ENCODE measurements at places on chromosomes 5 and 9. TPM values are rescaled to one million over a fixed set of nuclear protein-coding genes. Genes with fewer than 3 reads are reported as not detected.

PPP1R26 gene
- total RNA-seq, result 10.5 TPM

CCDC171 gene
- 5.8 TPM for total RNA-seq

IFNA21 gene
- not detected for total RNA-seq

SLC6A19 gene
- not detected for total RNA-seq

TNC gene
- 611 TPM for total RNA-seq

RAB24 gene
- total RNA-seq, result 22.8 TPM

- DNase-seq, result peak; percentile 35
Observed at GRCh38 chr5:155878991-155879575, 447.9 kb upstream of the SGCD start.

DNA sequence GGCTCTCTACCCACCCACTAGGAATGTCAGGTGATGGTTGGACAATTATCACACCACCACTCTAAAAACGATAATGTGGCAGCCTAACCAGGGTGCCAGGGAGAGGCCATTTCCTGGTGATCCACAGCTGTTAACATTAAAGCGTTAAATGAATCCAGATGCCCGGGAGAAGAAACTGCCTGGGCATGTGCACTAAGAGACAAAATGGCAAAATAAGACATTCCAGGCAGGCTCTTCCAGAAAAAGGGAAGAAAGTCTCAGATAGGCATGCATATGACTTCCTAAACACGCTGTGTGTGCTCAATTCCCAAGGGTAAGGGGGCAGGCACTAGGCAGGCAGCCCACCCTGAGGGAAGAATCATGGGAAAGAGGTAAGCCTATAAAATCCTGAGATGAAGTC lies 4.6 kb upstream of the TXN start:
- DNase-seq, result no peak

- peak; percentile 95 for DNase-seq
Observed at GRCh38 chr9:122126331-122127261, 33.0 kb downstream of the NDUFA8 start.

GRCh38 chr5:33843579-33843978 lies 48.2 kb downstream of the ADAMTS12 start:
- DNase-seq, result peak; percentile 71

GRCh38 chr5:72238712-72239445 lies 81.2 kb downstream of the MRPS27 start:
- no peak for DNase-seq

- DNase-seq, result peak; percentile 79
Observed at GRCh38 chr9:105656131-105656921, 5.9 kb upstream of the TAL2 start.

GRCh38 chr5:33317271-33317670 lies 123.5 kb upstream of the TARS1 start:
- DNase-seq, result no peak

DNA sequence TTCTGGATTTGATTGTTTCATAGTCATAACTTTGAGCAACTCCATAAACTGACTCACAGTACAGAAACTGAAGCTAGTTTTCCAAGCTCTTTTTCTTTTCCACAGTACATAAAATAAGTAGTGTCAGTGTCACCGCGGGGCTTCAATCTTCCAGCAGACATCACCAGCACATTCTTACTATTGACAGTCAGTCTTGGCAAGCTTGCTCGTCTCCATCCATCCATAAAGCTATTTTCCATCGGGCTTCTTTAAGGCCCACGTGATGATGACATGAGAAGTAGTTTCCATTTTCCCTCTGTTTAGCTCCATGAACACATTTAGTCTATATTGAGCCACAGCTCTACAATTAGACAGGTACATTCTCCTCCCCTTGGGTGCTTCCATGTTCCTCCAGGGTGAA lies 443.4 kb downstream of the KDM4C start:
- no peak for DNase-seq

- no peak for DNase-seq
Observed at GRCh38 chr5:119629339-119629738, at the start of gene FAM170A. Gene FAM170A, plus strand, starts transcription at chr5:119629558. Its CDS starts 211 bp downstream, at chr5:119629769.

GRCh38 chr5:123776761-123777160 lies 264.8 kb downstream of the CSNK1G3 start:
- DNase-seq, result no peak

DNA sequence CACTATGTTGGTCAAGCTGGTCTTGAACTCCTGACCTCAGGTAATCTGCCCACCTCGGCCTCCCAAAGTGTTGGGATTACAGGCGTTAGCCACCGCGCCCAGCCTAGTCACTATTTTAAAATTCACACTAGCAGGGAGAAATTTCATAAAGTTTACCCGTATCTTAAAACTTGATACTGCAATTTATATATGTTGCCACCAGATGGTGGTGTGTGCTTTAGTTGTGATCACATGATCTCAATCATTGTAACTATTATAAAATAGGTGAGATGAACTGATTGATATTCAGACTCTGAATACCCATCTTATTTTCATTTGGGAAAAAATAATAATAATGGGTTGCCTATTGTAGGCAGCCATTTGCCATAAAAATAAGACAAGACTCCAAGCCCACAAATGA lies 1330.4 kb upstream of the WWC1 start:
- no peak for DNase-seq

Data from osteoblast (primary cell).